ENCODE measurements at places on chromosomes 11 and 22.

GRCh38 chr11:74677131-74677530 is 54.1 kb downstream of the CHRDL2 start:
- no peak for DNase-seq

- peak; percentile 9 for DNase-seq
These were observed 29.0 kb upstream of the API5 start for GRCh38 chr11:43282607-43283440.

DNA sequence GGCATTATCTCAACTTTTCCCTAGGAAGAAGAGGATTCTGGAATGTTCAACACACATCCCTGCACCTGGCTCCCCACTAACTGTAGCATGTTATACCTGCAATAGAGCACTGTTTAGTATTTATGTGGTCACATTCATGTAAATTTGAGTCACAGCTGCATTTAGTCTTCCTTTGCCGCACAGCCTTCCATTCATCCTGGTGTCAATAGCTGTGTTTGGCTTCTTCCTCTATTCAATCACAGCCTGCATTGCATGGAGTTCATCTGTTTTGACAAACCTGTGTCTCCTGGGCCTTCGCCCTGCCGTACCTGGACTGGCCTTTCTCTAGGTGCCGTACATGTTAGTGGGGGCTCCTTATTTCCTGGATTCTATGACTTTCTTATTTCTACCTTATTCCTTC is 4.1 kb upstream of the C22orf39 start:
- no peak for DNase-seq

DNA sequence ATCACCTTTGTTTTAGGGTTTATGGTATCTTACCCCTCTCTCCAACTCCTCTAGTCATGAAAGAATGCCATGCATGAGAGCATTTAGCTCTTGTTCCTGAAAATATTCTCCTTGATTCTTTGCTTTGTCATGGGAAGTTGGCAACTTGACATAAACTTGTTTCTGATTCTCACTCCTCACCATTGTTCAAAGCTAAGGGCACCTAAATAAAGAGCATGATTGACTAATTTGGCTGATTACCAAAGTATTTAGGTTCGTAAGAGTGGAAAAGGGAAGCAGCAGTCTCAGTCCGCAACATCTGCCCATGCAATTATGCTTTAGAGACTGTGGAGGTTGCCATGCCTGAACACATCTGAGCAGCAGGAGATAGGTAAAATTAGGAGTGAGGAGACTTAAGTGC is 26.4 kb downstream of the OR52K1 start:
- no peak for DNase-seq

- no peak for DNase-seq
These were observed 1.3 kb downstream of the FAM181B start for GRCh38 chr11:82732348-82732733.

- no peak for DNase-seq
These were observed 1.6 kb upstream of the RPS19BP1 start for GRCh38 chr22:39534092-39534506.

DNA sequence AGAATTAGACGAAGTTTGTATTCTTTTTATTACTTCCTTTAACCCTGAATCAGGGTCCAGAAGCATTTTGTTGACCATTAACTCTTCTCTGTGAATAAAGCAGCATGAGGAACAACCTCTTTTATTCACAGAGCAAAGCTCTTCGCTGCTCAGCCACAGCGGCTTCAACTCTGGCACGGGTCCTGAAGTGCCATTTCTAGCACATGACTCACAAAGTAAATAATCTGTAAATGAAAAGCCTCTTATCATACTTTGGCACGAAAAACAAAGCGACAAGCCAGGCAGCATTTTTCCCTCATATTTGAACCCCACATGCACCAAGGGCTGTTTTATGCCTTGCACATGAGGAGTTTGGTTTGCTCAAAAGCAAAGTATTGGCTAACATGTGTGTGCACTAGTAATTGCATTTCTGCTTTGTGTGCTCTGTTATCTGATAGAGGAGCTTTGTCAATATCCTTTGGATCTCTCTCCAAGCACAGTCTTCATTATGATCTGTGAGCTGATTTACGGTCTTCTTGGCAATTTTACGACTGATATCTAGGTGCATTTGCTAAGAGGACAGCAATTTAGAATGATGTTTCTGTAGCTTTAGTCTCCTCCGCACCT is 33.0 kb upstream of the APOBEC3A start:
- DNase-seq = no peak

DNA sequence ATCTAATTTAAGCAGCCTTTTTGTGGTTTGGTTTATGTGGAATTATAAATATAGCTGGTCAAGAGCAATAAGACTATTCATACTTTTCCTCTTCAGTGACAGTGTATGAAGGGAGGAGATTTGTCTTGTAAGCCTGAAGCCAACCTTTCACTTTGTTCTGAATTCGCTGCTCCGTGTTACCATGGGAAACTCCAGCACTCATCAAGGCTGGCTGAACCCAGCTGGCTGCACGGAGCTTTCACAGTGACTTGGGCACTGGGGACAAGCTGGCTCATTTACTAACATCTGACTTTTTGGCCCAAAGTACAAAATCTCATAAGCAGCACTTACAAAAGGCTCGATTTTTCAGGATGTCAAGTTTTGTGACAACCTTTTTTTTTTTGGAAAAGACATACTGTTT is 120.4 kb upstream of the GRIA4 start:
- no peak for DNase-seq

DNA sequence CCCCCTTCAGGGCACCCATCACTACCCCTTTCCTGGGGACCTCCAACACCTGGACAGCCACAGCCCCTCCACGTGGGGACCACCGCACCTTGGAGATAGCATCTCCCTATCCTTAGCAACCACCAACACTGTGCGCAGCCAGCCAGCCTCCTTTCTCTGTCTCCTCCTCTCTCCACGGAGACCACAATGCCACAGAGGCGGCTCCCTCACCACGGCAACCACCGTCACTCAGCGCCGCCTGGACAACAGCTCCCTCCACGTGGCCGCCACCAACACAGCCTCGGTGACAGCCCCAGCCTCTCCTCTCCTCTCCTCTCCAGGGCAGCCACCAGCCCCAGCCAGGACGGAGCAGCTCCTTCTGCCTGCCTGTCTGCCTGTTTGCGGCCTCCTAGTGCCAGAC is 10.5 kb downstream of the ELFN2 start:
- DNase-seq = no peak

DNA sequence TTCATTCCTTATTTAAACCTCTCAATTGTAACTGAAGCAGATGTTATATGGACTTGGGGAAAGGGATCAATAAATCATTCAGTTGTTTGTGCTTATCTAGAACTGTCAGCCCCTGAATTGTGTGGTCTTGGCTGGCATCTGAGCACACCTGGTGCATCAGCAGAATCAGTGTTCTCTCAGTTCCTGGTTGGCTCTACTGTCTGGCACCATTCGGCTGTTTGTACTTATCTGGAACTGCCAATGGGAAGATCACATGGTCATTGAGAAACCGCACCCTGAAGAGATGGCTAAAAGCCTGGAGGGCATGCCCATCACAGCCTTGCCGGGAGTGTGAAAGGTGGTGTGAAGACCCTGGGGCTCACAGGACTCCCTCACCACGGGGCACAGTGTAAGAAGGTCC is 37.1 kb upstream of the EHF start:
- DNase-seq = no peak

DNA sequence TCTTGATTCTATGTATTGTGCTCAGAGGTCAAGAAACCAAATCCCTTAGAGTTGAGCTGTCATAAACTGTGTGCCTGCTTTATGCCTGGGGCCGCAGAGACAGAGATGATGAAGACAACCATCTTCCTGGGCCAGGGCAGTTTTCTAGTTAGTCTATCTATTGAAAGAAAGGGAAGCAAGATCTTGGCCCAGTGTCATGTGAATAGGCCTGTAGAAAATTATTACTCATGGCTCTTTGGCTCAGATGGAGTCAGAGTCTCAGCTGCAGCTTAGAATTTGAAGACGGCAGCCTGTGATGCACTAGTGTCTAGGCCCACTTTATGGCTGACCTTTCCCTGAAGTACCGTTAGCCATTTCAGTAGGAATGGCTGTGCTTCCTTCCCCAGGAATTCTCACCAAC is 112.0 kb downstream of the DBX1 start:
- no peak for DNase-seq

DNA sequence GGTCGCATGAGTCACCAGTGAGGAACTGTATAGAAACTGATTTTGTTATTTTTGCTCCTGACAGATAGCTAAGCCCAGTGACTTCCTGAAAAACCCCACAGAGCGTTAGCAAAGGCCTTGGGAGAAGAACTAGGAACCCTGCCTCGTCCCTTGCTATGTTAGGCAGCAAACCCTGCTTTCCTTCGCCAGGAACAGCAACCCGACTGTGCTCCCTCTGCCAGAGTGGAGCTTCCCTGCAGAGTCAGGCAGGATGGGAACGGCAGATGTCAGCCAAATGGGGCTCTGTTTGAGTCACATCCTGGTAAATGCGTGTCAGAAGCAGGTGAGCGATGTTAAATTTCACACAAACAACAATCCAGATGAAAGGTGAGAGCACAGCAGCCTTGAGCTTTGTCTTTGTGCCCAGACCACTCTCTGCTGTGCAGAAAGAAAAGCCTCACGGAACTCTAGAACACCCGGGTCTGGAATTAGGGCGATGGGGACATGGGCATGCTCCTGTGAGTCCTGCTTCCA is 186.6 kb downstream of the ADAMTS15 start:
- no peak for DNase-seq

DNA sequence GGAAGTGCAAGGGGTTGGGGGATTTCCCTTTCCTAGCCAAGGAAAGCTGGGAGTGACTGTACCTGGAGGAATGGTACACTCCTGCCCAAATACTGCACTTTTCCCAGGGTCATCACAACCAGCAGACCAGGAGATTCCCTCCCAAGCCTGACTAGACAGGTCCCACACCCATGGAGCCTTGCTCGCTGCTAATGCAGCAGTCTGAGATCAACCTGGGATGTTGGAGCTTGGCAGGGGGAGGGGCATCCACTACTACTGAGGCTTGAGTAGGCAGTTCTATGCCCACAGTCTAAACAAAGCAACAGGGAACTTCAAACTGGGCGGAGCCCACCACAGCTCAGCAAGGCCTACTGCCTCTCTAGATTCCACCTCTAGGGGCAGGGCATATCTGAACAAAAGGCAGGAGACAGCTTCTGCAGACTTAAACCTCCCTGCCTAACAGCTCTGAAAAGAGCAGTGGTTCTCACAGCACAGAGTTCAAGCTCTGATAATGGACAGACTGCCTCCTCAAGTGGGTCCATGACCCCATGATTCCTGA is 58.5 kb downstream of the SLC22A9 start:
- DNase-seq = no peak

GRCh38 chr11:94954753-94955152 is 18.6 kb downstream of the CWC15 start:
- no peak for DNase-seq

DNA sequence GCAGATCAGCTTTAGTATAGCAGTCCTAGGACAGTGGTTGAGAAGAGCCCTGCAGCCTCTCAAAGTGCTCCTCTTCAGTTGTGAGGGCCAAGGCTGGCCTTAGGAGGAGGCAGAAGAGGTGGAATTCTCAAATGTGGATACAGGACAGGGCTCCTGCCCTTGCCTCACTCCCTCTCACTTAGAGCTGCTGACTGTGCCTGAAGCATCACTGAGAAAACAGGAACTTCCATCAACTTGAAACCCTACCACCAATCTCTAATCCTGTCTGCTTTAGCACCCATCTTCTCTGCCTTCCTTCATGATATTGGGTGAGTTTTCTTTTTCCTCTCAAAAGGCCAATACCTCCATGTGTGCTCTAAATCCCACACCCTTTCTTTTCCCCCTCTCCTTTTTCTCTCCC is 14.4 kb upstream of the UCP3 start:
- no peak for DNase-seq

All from stimulated activated CD8-positive, alpha-beta memory T cell treated with anti-CD3 and anti-CD28 coated beads, Interleukin-2, amount 100 ng/mL, for 1 hour (primary cell).